ENCODE measurements at places on chromosomes 2 and 18.

DNA sequence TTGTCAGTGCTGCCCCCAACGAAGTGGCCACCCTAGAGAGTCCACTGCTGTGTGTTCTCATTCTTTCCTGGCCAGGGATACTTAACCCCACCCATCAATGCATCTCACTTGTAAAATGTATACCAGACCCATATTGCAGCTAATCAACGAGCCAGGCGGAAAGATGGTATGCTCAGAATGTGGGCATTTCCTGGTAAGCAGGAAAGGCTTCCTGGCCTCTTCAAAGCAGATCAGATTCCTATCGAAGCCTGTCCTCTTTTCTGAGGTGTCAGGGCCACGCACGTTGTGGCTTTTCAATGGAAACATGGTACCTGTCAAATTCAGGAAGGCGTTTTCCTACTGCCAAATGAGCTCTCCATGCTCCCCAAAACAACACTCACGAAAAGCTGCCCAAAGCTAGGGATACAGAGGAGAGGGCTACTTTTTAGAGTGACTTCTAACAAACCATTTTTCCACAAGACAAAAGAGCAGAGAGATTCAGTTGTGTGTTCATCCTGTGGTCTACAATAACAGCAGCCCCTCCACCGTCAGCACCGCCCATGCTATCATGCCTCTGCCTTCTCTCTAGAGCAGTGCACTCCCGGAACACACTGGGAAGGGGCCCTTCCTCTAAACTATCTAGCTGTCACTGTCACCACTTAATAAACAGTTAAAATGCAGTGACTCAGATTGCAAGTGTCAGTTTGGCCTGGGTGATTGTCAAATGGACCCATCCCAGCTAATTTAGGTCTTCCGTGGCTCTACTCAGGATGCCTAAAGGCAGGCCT lies 535.1 kb downstream of the RNF144A start:
- DNase-seq: no peak

- no peak for DNase-seq
Observed at GRCh38 chr2:7634409-7634808, 717.2 kb downstream of the RNF144A start.

DNA sequence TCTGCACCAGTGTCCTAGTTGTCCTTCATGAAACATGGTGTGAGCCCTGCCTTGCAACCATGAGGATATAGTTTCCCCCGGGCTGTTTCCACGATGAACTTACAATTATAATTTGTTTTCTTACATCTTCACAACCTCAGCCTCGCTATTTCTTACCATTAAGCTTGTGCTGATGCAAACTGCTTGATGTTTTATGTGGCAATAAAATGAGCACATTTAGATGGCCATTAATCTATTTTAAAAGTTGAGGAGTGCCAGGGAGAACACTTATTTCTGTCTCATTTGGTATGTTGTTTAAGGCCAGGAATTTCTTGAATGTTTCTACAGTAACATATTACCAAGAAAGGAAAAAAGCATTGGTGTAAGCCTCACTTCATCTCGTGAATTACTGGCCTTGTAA lies 214.5 kb upstream of the SLC8A1 start:
- no peak for DNase-seq

DNA sequence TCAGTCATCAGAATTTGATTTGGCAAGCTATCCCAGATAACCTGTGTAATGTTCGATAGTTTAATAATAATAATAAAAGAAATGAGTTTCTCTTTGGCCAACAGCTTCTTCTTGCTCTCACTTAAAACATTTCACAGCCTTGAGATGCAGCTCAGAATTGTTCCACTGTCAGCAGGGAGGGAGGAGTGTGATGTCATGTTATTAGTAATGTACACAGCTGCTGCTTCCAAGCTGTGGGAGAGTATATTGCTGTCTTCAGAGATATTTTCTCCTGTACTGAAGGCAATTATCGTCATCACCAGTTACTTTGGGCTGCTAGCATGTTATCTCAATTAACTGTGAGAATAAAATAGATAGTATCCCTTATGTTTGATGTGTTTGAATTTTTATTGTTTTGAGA lies 146.9 kb upstream of the MAP3K20 start:
- no peak for DNase-seq

DNA sequence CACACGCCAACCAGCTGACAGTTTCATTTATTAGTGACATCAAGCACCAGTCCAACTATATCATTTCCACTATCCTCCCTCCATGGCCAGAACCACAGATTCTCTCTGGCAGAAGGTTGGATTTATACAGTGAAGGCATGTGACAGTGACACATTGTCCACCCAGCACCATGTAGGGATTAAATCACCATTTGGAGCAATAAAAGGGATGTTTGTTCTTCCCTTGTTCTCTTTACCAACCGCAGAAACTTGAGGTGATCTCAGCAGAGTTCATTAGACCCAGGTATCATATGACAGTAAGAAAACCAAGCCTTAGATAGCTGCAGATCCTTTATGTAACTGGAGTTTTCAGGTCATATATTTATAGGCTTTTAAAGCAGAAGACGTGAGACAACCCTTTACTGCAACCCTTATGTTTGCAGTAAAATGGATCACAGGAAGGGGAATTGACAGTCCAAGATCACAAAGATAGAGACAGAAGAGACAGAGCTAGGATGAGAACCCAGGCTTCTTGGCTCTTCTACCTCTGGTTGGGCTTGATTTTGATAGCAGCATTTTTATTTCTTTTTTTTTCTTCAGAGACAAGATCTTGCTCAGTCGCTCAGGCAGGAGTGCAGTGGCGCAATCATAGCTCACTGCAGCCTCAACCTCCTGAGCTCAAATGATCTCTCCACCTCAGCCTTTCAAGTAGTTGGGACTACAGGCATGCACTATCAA lies 80.1 kb downstream of the XDH start:
- no peak for DNase-seq

- no peak for DNase-seq
Observed at GRCh38 chr2:27081984-27082772, 3.8 kb downstream of the EMILIN1 start.

- no peak for DNase-seq
Observed at GRCh38 chr2:221999717-222000116, 299.1 kb downstream of the PAX3 start.

DNA sequence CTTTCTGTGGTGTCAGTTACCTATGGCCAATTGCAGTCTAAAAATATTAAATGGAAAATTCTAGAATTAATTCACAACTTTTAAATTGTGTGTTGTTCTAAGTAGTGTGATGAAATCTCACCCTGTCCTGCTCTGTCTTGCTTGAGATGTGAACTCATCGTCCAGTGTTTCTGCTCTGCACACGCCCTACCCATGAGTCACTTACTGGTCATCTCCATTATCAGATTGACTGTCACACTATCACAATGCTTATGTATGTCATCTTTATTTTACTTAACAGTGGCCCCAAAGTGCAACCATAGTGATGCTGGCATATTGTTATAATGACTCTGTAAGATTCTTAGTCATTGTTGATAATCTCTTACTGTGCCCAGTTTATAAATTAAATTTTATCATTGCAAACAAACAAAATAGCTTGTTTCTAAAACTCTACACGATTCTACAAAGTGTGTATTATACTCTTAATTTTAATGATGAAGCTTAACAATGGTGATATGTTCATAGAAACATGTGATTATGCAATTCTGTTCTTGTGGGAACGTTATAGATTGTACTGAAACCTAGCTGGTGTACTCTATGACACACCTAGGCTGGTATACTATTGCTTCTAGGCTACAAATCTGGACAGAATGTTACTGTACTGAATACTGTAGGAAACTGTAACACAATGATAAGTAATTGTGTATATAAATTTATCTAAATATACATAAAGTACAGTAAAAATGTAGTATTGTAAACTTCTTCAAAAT lies 1086.8 kb upstream of the PIK3C3 start:
- no peak for DNase-seq

GRCh38 chr2:10482913-10483312 lies 34.8 kb upstream of the ODC1 start:
- no peak for DNase-seq

GRCh38 chr18:7919565-7919964 lies 352.4 kb downstream of the PTPRM start:
- no peak for DNase-seq

DNA sequence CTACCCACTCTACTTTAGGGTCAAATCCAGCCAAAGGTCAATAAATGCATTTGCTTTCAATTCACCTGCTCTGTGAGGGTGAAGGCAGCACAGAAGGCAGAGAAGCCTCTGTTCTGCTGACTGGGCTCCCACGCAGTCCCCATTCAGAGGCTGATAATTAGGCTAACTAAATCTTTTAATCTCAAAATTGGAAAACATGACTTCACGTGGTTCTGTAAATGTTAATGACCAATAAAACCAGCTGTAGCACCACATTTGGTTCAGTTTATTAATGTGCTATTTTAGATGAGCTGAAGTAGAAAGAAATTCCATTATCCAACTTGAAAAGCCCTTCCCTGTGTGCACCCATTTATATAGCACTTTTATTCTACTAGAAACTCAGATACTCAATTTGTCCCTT lies 310.6 kb downstream of the C1D start:
- no peak for DNase-seq

DNA sequence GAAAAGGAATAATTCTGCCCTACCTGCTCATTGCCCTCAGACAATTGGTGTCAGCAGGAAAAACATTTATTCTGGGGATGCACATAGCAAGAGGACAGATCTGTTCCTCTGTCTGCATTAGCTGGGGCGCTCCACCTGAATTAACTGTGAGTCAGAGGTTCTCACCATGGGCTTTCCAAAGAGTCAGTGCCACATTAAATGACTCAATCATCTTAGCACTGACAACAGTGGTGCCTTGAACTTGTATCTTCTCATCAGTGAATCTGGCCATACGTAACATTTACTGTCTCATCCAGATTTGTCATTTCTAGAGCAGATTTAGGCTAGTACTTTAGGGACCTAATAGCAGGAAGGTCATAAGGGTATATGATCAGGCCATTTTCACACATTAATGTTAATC lies 358.1 kb upstream of the CRIM1 start:
- DNase-seq: no peak

DNA sequence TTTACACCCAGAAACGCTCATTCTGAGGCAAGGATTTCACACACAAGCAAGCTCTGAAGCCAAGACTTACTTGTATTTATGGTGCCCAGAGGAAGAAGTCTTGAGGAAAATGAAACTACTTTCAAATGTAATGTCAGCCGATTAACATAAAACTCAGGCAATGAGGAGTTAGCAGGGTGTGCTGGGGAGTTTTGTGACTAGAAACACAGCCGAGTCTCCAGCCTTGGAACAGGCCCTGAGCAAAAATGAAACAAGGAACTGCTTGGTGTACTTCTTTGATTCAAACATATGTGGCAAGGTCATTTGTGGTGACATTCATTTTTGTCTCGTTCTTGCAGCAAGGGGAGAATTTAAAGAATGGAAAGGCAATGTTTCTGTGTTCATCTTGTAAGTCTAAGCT lies 4.5 kb downstream of the DYTN start:
- DNase-seq: no peak

GRCh38 chr2:211545582-211545981 lies 989.2 kb downstream of the CPS1 start:
- DNase-seq: no peak

GRCh38 chr2:179751163-179751809 lies 110.1 kb downstream of the ZNF385B start:
- peak; percentile 32 for DNase-seq

DNA sequence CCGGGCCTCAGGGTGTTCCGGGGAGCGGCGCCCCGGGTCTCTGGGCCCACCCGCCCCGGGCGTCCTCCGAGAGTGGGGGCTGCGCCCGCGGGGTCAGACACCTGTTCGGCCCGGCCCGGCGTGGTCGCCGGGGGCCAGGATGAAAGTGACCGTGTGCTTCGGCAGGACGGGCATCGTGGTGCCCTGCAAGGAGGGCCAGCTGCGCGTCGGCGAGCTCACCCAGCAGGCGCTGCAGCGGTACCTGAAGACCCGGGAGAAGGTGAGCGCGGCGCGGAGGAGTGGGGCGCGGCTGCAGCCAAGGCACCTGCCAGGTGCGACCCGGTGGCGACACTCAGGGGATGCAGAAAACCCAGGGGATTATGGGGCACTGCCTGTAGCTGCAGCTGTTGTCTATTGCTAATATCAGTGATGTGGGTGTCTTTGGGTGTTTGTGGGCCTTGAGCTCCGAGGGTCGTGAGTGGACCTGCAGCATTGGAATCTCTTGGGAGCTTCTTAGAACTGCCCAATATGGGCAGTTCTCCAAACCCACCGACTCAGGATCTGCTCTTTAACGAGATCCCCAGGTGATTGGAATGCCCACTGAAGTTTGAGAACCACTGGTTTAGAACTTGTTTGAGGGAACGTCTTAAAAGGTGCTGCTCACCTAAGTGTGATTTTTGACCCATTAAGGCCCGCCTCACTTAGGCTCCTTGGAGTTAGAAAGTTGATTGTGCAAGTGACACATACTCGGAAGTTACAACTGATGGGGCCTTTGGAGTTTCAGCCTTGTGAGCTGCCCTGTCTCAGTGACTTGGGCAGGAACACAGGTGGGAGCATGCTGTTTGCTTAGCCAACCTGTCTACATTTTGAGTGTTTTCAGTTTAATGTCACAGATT lies 823 bp downstream of the PARD3B start:
- DNase-seq: peak; percentile 54

DNA sequence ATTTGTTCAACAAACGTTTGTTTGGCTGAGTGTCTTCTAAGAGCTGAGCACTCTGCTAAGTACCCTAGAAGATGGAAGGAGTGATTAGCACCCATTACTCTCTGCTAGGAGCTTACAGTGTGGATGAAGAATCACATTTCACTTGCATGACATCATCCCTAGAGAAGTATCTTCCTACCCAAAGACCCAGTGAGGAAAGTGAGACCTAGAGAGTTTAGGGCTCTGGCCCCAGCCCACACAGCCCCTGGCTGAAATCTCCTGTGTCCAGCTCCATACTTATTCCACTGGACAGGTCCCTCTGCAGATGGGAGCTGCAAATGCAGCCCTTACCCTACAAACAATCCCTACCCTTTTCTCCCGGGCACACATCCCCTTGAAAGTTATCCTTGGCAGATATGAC lies 26.8 kb upstream of the EPAS1 start:
- DNase-seq: no peak

DNA sequence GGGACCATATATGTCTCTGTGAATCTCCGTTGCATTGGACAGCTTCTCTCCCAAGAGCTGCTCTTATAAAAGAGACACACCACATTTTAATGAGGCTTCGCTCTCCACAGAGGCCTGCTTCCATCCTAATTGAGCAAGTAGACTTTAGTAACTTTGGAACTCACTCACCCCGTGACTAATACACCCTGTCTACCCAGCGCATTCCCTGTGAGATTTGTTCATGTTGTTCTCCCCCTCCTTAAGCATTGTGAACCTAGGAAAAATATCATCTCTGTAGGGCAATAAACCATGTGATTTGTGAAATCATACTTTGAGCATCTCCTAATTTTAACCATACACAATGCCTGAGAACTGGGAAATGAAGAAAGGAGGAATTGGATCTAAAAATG lies 56.9 kb downstream of the MCFD2 start:
- DNase-seq: no peak

GRCh38 chr2:85769983-85770362 lies 16.2 kb downstream of the ATOH8 start:
- no peak for DNase-seq
